ENCODE measurements at places on chromosomes 3 and 15. TPM values are rescaled to one million over a fixed set of nuclear protein-coding genes. Genes with fewer than 3 reads are reported as not detected.

Gene XIRP1
- total RNA-seq = 0.07 TPM

Gene CYP1A1
- total RNA-seq = not detected

Gene PLSCR5
- total RNA-seq = not detected

Gene GRK7
- 0.15 TPM for total RNA-seq

Gene SLC22A14
- total RNA-seq = 0.15 TPM

Gene ACP3
- 0.32 TPM for total RNA-seq

Gene SI
- not detected for total RNA-seq

Gene SMCO1
- total RNA-seq = not detected

Gene REC114
- total RNA-seq = not detected

Gene IGSF10
- not detected for total RNA-seq

Gene CCR1
- 4.5 TPM for total RNA-seq

Gene DNAH1
- 69.2 TPM for total RNA-seq

Gene RNU5B-1
- total RNA-seq = not detected

Gene UROC1
- total RNA-seq = not detected

Gene TWF2
- 63.5 TPM for total RNA-seq

Gene COL6A5
- not detected for total RNA-seq

Gene DRD3
- total RNA-seq = not detected

Gene CLRN1
- not detected for total RNA-seq
